ENCODE measurements at places on chromosomes 11 and 22. TPM values are rescaled to one million over a fixed set of nuclear protein-coding genes. Genes with fewer than 3 reads are reported as not detected.

CENPM gene
- total RNA-seq = 11.0 TPM

- no peak for DNase-seq
Observed at GRCh38 chr11:131056036-131056435, 139.8 kb upstream of the SNX19 start.

RIN1 gene
- 14.7 TPM for total RNA-seq

- no peak for DNase-seq
Observed at GRCh38 chr11:94058630-94059029, 37.5 kb downstream of the HEPHL1 start.

DNA sequence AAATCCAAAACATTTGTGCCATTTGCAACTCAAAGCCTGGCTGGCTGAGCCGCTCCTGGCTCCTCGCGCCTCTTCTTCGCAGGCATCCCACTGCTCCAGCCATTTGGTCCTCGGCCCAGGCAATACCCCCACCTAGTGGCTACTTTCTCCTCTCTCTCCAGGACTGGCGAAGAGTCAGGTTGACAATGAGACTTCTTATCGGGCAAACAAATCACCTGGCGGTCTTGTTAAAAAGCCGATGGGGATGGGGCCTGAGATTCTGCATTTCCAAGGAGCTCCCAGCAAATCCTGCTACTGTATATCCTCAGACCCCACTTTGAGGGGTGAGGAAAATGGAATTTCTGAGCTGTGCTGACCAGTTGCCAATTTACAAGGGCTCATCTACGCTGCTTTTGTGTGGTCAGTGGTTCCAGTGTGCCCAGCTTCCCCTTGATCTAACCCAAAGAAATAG lies 89.0 kb downstream of the ISX start:
- peak; percentile 53 for DNase-seq
